ENCODE measurements at places on chromosomes 16 and 17.

DNA sequence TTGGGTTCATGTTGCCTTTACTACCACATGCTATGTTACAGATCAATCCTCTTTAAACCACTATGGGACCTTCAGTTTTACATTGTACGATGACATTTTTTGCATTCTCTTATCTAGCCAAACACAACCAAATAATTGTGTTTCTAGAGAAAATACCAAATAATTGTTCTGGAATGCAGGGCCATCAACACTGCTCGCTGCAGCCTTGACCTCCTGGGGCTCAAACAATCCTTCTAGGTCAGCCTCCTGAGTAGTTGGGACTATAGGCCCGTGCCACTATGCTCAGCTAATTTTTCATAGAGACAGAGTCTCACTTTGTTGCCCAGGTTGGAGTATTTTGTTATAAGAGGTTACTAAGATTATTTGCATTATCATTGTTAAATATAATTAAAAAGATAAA, 237.5 kb upstream of the PMFBP1 start:
- no peak for DNase-seq

GRCh38 chr16:49987381-49987780, 37.6 kb upstream of the CNEP1R1 start:
- no peak for DNase-seq

- no peak for DNase-seq
These were observed 2.5 kb upstream of the C16orf87 start for GRCh38 chr16:46833460-46833800.

DNA sequence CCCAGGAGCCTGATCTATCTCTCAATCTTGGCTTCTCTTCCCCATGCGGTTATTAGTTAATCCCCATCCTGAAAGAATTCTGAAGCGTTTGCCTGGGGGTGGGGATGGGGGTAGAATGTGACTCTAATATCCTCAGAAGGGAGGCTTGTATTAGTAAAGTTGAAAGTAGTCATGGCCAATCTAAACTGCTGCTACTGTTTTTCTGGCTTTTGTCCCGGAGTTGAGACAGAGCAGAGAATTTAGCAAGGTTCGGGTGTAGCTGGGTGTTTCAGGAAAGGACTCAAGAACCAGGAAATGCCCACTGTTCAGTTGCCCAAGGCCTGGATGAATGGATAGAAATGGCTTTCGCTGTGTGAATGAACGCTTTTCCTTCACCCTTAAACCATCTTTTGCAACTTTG, 17.6 kb upstream of the ITGAM start:
- DNase-seq = no peak

GRCh38 chr17:43841282-43841681, 5.7 kb upstream of the CD300LG start:
- no peak for DNase-seq

GRCh38 chr17:59141860-59142259, 13.1 kb downstream of the SKA2 start:
- no peak for DNase-seq

GRCh38 chr16:89374393-89374960, 115.9 kb downstream of the ANKRD11 start:
- no peak for DNase-seq

- DNase-seq = peak; percentile 18
These were observed 23.0 kb upstream of the NSRP1 start for GRCh38 chr17:30093463-30094147.

DNA sequence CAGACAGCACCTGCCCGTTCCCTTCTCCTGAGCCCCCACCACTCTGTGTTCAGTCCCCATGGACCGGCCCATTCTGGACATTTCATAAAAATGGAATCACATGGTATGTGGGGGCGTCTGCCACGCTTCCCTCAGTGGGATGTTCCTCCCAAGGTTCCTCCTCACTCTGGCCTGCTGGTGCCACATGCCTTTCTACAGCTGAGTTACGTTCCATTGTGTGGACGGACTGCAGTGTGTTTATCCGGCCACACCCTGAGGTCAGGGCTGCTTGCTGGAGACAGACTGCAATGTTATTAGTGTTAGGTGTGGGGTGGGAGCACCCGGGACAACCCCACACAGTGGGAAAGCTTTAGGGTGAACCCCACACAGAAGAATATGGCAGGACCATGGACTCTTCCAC, 5.9 kb upstream of the AATK start:
- no peak for DNase-seq

GRCh38 chr17:5584383-5585286, at the start of gene NLRP1:
TSS of gene NLRP1 (minus strand) at chr17:5584509. CDS start at chr17:5583957, 552 bp downstream.
- DNase-seq = peak; percentile 90

DNA sequence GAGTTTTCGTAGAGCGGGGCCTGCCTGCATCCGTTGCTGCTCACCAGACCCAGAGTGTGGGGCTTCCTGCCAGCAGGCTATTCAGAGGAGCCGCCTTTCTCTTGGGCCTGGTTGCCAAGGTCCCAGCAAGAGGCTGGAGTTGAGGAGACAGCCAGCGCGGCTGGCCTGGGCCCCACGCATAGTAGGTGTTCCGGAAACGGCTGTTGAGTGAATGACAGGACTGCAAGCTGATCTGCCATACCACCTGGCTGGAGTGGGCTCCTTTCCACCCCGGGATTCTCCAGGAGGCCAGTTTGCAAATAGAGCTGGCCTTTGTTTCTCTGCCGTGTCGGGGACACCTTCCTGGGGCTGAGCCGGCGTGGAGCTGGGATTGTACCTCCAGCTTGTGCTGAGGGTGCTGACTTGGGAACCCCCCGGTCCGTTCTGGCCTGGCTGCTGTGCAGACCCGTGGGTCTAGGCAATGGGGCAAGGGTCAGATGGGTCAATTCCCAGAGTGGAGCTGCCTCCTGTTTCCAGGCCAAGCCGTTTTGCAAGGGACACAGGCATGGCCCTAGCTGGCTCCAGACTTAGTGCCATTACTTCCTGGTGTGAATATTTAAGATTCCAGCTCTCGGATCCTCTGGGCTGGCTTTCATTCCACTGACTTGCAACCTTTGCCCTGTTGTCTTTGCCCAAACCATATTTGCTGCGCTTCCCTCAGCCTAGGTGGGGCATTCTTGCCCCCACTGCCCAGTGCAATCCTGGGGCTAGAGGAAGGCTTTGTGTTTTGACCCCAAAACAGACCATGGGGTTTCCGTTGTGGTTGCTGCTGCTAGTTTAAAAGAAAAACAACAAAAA, 68.8 kb downstream of the CMIP start:
- no peak for DNase-seq

DNA sequence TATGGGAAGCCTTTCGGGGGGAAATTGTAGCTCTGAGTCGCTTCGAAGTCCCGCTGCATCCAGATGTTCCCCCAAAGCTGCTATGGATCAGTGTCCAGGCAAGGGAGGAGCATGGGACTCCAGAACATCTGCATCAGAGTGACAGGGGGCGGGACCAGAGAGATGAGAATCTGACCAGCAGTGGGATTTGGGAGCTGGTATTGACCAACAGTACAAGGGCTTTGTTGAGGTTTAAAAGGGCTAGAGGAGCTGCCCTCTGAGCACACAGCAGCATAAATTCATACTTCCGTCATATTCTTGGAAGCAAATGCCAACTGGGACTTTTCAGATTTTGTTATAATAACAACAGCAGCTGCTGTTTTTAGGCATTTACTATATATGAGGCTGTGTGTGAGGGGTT, 10.6 kb downstream of the RBFOX1 start:
- no peak for DNase-seq

DNA sequence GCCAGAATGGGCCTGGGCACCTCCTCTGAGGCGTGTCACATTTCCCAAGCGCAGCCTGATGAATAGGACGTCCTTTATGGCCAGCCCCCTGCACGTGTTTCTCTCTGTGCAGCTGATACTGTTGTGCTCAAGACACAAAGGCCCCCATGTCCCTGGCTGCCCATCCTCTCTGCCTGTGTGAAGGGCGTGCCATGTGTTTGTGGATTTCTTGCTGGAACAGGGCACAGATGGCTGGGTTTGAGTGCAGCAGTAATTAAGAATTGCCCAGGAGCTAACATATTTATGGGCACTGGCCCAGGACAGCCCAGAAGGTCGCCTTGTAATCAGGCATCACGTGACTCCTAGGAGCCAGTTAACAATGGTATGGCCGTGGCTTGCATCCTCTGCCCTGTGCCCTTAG, 181.1 kb downstream of the CCDC182 start:
- DNase-seq = no peak

- no peak for DNase-seq
These were observed 5.9 kb downstream of the CYGB start for GRCh38 chr17:76531486-76532038.

- no peak for DNase-seq
These were observed 3.7 kb downstream of the HPR start for GRCh38 chr16:72066747-72067146.

GRCh38 chr16:85882181-85882810, 16.7 kb upstream of the IRF8 start:
- no peak for DNase-seq

DNA sequence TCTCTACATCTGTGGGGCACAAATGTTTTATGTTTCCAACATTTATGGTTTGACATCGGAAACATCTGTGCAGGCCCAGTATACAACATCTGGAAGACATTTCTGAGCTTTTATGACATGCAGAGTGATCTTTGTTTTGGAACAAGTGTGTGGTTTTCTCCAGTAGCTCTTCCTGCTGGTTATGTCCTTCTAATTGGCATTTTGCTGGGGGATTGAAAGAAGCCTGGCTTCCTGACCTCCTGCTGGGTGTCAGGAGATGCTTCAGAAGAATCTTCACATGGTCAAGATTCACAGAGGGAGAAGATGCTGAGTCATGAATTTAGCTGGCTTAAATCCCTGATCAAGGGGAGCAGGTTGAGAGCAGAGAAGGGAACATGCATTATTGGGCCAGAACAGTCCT, 279.5 kb upstream of the MYOCD start:
- DNase-seq = no peak

- no peak for DNase-seq
These were observed 46.2 kb downstream of the MEOX1 start for GRCh38 chr17:43615330-43616028.
